ENCODE measurements at places on chromosomes 2 and 18. TPM values are rescaled to one million over a fixed set of nuclear protein-coding genes. Genes with fewer than 3 reads are reported as not detected.

TMEM247 gene
- total RNA-seq, result not detected

MXD1 gene
- total RNA-seq, result 3.0 TPM

SGPP2 gene
- total RNA-seq, result 0.77 TPM

AMER3 gene
- total RNA-seq, result not detected

XIRP2 gene
- total RNA-seq, result not detected

IL37 gene
- total RNA-seq, result not detected

POLR1A gene
- total RNA-seq, result 22.4 TPM

TEX44 gene
- total RNA-seq, result not detected

AOX1 gene
- total RNA-seq, result 5.4 TPM

SIGLEC15 gene
- not detected for total RNA-seq

APCDD1 gene
- total RNA-seq, result 0.07 TPM
